ENCODE measurements at places on chromosomes 7 and 10.

- no peak overlapping the region for H3K4me3 ChIP-seq
- peaks cover 3% of the 10 kb centered on the region for H3K36me3 ChIP-seq
- DNase-seq: no peak
- no peak overlapping the region for H3K27ac ChIP-seq
- H3K27me3 ChIP-seq: no peaks in the 10 kb centered on the region
Observed at GRCh38 chr7:7790041-7790741, 71.8 kb upstream of the RPA3 start.

- H3K27ac ChIP-seq: no peak overlapping the region
- DNase-seq: no peak
Observed at GRCh38 chr7:108026116-108026515, 23.2 kb upstream of the LAMB1 start.

DNA sequence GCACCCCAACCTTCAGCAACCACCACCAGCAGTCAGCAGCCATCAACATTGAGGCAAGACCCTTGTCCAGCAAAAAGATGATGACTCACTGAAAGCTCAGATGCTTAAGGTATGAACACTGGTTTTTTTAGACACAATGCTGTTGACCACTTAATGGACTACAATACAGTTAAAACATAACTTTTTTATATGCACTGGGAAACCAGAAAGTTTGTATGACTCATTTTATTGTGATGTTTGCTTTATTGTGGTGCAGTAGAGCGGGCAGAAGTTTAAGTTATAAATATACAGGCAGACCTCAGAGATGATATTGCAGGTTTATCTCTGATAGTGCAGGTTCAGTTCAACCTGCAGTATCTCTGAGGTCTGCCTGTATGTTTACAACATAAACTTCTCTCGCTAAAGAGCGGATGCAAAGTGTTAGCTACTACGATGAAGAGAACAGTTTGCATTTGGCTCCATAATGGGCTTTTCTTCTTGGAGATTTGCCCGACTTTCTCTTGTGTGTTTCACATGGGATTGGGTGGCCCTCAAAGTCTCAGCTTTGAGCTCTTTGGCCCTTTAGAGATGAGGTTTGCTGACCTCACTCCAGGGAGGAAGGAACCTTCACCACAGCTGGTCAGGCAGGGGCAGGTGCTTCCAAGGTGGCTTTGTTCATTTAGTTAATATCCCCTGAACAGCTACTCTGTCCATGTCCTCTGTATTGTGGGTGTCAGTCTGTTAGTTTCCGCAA lies 84.4 kb upstream of the SHH start:
- peaks cover 4% of the 10 kb centered on the region for H3K27me3 ChIP-seq
- no peaks in the 10 kb centered on the region for H3K4me1 ChIP-seq
- H3K4me3 ChIP-seq: no peak overlapping the region
- DNase-seq: no peak

GRCh38 chr7:35375516-35375915 lies 121.6 kb upstream of the TBX20 start:
- no peak overlapping the region for H3K27ac ChIP-seq
- no peak for DNase-seq
- no peak overlapping the region for H3K4me3 ChIP-seq
- no peaks in the 10 kb centered on the region for H3K4me1 ChIP-seq

DNA sequence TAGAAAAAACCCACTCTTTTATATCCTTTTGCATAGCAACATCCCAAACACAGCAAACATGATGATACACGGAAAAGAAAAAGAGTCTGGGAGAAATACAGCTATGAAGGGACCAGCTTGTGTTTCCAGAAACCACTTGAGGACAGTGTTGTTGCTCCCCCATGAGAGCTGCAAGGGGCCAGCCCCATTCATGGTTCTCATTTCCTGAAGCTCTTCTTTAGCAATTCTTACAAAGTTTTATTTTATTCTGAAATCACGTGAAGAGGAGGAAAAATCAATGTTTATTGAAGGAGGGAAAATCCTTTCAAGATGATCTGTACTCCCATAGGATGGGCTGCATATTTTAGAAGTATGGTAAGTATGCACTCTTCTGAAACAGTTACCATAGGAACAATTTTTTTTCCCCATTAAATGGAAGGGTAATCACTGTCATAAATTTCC lies 17.5 kb upstream of the PRTFDC1 start:
- no peak overlapping the region for H3K4me3 ChIP-seq
- no peaks in the 10 kb centered on the region for H3K36me3 ChIP-seq
- H3K27ac ChIP-seq: no peak overlapping the region
- no peak for DNase-seq
- peaks cover 6% of the 10 kb centered on the region for H3K4me1 ChIP-seq
- no peaks in the 10 kb centered on the region for H3K27me3 ChIP-seq

- no peak overlapping the region for H3K27ac ChIP-seq
- H3K4me1 ChIP-seq: no peaks in the 10 kb centered on the region
- no peak overlapping the region for H3K4me3 ChIP-seq
- peaks cover 7% of the 10 kb centered on the region for H3K27me3 ChIP-seq
- no peaks in the 10 kb centered on the region for H3K36me3 ChIP-seq
- DNase-seq: no peak
Observed at GRCh38 chr10:72682638-72683037, 9.3 kb upstream of the MCU start.

GRCh38 chr10:91576096-91576545 lies 56.8 kb downstream of the PPP1R3C start:
- H3K27ac ChIP-seq: no peak overlapping the region
- no peaks in the 10 kb centered on the region for H3K4me1 ChIP-seq
- no peak overlapping the region for H3K4me3 ChIP-seq
- DNase-seq: no peak

DNA sequence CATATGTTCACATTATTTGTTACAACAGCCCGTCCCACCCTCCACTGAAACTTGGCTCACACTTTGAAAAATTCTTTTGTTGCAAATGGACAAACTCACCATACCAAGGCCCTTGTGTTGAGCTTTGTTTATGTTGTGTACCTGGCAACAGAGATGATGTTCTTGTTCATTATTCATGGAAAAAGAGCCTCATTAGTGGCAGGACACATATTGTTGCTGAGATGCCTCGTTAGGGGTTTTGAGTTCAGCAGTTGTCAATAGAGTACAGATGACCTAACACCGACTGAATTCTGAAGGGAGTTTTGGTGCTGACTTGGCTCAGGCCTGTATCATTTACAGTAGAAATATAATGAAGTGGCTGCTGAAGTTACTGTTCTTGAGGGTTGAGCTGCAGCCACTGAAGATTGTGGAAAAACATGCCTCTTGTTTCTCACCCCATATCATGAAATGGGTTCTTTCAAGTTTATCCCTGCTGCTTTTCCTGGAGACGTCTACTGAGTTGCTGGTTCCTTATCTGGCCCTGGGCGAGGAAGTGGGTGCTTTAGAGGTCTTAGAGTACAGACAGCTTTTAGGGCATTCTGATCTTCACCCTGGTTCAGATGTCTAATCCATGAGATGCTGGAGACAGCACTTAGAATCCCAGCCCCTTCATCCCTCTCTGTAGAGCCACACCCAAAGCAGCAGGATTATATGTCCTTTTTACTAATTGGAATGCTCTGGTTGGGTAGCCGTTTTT lies 149.7 kb downstream of the WNT2 start:
- no peaks in the 10 kb centered on the region for H3K27me3 ChIP-seq
- H3K36me3 ChIP-seq: no peaks in the 10 kb centered on the region
- DNase-seq: no peak
- no peaks in the 10 kb centered on the region for H3K4me1 ChIP-seq

DNA sequence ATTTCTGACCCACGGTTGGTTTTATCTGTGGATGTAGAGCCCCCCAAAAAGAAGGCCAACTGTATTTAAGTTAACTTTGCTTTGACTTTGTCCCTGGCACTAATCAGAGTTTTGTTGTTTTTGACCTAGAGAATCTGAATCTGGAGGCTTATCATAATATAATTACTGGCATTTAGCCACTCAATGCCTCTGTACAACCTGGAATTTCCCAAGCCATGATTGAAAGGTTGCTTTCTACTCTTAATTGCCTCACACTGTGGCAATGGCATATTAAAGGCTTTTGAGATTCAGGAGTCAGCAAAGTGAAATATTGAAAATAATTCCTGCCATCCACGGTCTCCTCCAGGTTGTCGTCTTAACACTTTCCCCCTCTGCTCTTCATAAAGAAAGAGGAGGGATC lies 205.2 kb upstream of the GHITM start:
- no peak for DNase-seq
- no peaks in the 10 kb centered on the region for H3K4me1 ChIP-seq
- no peak overlapping the region for H3K27ac ChIP-seq
- H3K36me3 ChIP-seq: no peaks in the 10 kb centered on the region
- peaks cover under 1% of the 10 kb centered on the region for H3K27me3 ChIP-seq
- H3K4me3 ChIP-seq: no peak overlapping the region

DNA sequence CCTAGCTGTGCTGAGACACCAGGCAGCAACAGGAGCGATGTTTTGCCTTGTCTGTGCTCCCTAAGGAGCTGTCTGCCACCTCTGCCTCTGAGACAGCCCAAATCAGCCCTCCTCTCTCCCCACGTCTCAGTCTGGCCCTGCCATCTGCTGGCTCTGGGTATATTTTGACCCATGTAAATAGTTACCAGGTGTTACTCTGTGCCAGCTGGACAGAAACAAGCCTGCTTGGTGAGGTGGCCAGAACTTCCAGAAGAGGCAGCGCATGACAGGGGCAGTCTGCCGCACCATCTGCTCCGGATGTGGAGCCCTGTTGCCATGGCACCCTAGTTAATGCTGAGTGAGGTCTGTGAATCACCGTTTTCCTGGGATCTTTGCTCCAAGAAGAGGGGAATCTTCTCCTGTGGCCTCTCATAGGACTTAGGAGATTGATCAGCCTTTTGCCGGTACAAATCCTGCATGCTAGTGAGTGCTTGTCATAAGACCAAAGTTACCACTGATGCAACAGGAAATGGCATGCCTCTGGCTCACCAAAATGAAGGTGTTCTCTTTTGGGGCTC lies 31.8 kb downstream of the GSTO2 start:
- DNase-seq: peak; percentile 53
- no peak overlapping the region for H3K4me3 ChIP-seq
- H3K4me1 ChIP-seq: peaks cover 43% of the 10 kb centered on the region
- H3K27me3 ChIP-seq: peaks cover 2% of the 10 kb centered on the region
- peak overlapping the region; percentile 84 for H3K27ac ChIP-seq

DNA sequence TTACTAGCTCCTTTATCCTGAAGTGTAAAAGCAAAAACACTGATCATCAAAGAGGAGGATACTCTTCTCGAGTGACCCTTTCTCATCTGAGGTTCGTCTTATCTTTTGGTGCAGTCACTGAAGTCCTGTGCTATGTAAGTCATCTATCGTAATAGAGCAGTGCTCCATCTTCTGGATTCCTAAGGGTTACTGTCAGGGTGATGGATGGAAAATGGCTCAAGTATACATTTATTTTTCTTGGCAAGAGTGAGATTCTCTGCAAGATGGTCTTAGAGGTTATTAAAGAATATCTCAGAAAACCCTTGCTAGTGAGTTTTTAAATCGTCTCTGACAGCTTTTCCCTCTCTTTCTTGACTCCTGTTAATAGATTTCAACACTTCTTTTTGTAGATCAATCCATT lies 12.4 kb downstream of the PRKG1 start:
- DNase-seq: no peak
- no peak overlapping the region for H3K4me3 ChIP-seq
- no peaks in the 10 kb centered on the region for H3K36me3 ChIP-seq
- H3K27me3 ChIP-seq: no peaks in the 10 kb centered on the region
- H3K27ac ChIP-seq: no peak overlapping the region

DNA sequence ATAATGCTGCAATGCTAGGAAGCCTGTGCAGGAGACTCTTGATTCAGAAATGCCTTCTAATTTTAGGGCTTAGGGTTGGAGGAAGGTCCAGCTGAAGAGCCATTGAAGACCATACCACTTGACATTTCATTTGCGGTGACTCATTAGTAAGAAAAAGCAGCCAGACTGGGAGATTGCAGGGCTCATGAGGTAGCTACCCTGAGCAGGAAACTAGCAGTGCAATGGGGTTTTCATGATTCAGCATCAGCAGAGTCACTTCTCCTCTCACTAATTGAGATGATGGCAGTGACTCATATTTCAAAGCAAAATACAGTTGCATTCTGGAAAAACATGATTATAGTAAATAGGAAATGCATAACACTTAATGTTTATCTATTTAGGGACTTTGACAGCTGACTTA lies 434.1 kb downstream of the DNAJB9 start:
- no peak overlapping the region for H3K27ac ChIP-seq
- no peak overlapping the region for H3K4me3 ChIP-seq
- H3K4me1 ChIP-seq: no peaks in the 10 kb centered on the region
- DNase-seq: no peak

DNA sequence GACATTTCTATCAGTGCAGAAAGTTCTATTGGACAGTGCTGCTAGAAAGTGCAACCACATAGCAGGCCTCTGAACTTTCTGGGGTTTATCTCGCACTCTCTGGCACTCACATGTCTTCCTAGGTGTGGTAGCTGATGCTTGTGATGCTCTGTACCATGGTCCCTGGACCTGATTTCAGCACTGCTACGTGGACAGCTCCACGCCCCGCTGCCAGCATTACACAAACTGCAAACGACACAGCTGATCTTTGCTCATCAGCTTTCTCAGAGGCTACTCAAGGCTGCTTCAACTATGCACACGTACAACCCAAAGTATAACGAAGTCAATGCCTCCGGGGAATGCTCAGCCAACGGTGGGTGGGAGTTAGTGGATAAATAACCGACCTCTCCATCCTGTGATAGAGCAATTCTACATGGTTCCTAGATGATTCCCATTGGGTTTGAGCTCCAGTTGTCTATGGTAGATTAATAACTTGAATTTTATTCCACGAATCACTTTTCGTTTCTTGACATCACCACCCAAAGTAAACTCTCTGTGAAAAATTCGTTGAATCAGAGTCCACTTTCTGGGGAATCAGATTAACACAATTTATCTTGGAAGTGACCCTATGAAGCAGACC lies 302.5 kb downstream of the ACTR3B start:
- DNase-seq: peak; percentile 22
- no peak overlapping the region for H3K27ac ChIP-seq
- H3K27me3 ChIP-seq: no peaks in the 10 kb centered on the region
- no peaks in the 10 kb centered on the region for H3K4me1 ChIP-seq
- H3K4me3 ChIP-seq: no peak overlapping the region

DNA sequence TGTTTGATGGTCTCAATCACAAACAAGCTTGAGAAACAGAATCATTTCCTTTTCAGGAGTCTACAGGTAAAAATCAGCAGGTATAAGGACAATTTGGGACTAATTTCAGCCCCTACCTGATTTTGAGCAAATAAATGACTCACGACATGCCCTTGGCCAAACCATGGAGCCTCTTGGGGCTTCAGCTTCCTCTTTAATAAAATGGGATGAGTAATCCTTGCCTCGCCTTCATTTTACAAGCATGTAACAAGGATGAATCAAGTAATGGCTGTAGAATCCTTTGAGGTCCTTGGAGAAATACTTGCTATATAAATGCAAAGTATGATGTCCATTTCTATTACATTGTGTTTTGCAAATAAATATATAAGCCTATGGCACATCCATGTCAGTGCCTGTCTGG lies 212.8 kb upstream of the PODXL start:
- DNase-seq: no peak
- H3K27me3 ChIP-seq: peaks cover 17% of the 10 kb centered on the region
- no peaks in the 10 kb centered on the region for H3K4me1 ChIP-seq
- no peaks in the 10 kb centered on the region for H3K36me3 ChIP-seq
- H3K27ac ChIP-seq: no peak overlapping the region
- H3K4me3 ChIP-seq: no peak overlapping the region

GRCh38 chr10:72796042-72796441 lies 97.5 kb upstream of the OIT3 start:
- no peaks in the 10 kb centered on the region for H3K27me3 ChIP-seq
- peaks cover 5% of the 10 kb centered on the region for H3K4me1 ChIP-seq
- no peak for DNase-seq
- H3K27ac ChIP-seq: no peak overlapping the region
- no peak overlapping the region for H3K4me3 ChIP-seq

All from activated CD8-positive, alpha-beta T cell treated with anti-CD3 and anti-CD28 coated beads, Interleukin-2, amount 10 ng/mL, durations not matched to agents 7 days and 5 days (primary cell).